ENCODE measurements at places on chromosomes 11 and 22. TPM values are rescaled to one million over a fixed set of nuclear protein-coding genes. Genes with fewer than 3 reads are reported as not detected.

The LIMK2 gene
- polyA plus RNA-seq = 19.6 TPM

DNA sequence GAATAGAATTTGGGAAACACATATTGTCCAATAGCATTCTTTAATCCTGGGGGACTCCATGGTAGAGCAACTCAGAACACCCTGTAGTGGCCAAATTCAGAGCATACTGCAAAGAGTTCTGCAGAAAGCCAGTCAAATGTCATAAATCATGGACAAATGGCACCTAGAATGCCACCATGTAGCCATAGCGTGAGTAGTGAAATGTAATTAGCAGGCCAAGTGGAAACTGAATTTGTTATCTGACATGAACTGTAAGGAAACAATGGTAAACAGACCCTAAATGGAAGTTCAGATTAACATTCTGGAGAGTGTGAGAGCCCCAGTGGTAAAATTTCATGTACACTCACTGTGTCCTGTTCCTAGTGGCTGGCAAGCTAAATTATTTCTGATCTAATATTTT is 7.0 kb upstream of the PRSS23 start:
- DNase-seq = no peak

GRCh38 chr22:21045585-21046294 is at the start of gene LRRC74B:
Gene LRRC74B, plus strand, starts transcription at chr22:21045946. Its CDS starts 41 bp downstream, at chr22:21045987.
- DNase-seq = peak; percentile 94

GRCh38 chr22:24208012-24208749 is 26.9 kb downstream of the SUSD2 start:
- peak; percentile 79 for DNase-seq

Data from muscle of leg (tissue), 16 donors.